Hepatocyte (in vitro differentiated cells): ENCODE measurements at places on chromosomes 3 and 15. TPM values are rescaled to one million over a fixed set of nuclear protein-coding genes. Genes with fewer than 3 reads are reported as not detected.

Gene THSD4
- 7.0 and 8.0 TPM in 2 replicates for total RNA-seq

DNA sequence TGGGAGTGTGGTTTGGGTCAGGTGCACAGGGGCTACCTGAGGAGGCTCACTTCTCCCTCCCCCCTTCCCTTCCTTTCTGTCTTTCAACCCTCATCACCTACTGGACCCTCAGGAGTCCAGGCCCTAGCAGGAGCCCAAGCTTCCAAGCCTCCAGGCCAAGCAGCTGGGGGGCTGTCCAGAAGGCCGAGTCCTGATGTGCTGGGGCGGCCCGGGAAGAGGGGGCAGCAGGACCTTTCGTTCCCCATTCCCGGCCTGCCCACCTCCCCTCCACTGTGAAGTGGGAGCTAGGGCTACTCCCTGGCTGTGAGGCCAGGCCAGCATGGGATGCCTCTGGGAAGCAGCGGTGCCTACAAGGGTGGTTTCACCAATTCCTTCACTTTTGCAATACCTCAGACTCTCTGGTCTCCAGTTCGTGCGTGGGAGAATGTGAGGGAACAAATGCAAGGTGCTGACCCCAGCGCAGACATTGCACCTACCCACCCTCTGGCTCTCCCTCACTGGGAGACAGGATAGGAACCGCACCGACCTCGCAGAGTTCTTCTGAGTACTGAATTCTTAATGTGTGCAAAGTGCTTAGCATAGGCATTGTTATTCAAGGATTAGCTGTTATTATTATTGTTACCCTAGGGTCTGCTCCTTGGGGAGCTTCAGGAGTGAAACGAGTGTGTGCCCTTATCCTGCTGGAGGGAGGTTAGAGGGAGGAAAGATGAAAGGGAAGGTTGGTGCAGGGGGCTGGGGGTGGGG, 2.5 kb downstream of the EPHB3 start:
- no peak for DNase-seq

Gene ZBED2
- total RNA-seq = 0.32 and 0.50 TPM in 2 replicates

DNA sequence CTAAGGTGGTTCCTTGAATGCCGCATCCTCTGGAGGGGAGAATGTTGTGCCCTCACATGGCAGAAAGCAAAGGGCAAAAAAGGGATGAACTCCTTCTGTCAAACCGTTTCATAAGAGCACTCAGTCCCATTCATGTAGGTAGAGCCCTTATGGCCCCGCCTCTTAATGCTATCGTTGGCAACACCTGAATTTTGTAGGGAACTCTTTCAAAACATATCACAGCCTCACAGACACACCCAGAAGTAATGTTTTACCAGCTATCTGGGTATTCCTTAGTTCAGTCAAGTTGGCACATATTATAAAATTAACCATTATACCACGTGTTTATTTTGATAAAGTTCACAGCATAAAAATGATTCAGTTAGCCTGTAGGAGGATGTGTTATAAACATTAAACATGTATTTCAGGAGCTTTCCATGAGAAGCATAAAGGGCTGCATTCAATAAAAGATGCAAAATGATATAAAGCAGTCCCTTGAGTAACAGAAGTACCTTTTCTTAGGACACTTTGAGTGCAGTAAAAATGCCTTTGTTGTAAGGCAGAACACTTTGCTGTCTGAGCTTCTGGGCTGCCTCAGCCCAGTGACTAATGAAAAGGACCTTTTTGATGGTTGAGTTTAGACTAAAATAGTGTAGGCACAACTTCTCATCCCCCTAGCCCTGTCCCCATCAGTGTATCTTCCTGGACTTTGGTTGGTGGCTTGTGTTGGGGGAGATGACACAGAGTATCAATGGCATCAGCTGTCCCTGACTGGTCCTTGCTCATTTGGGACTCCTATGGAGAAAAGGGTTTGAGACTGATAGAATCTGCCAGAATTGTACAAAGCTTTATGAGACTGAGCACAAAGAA, 263.5 kb upstream of the TPRG1 start:
- DNase-seq = no peak

Gene GHRL
- total RNA-seq = 12.4 and 14.0 TPM in 2 replicates

GRCh38 chr15:37885651-37886050, 48.8 kb upstream of the TMCO5A start:
- DNase-seq = no peak

GRCh38 chr3:196124608-196125007, 42.7 kb upstream of the TFRC start:
- DNase-seq = no peak

Gene GOLGA6L7
- not detected in 2 replicates for total RNA-seq

Gene ZNF106
- total RNA-seq = 39.0 and 44.5 TPM in 2 replicates

DNA sequence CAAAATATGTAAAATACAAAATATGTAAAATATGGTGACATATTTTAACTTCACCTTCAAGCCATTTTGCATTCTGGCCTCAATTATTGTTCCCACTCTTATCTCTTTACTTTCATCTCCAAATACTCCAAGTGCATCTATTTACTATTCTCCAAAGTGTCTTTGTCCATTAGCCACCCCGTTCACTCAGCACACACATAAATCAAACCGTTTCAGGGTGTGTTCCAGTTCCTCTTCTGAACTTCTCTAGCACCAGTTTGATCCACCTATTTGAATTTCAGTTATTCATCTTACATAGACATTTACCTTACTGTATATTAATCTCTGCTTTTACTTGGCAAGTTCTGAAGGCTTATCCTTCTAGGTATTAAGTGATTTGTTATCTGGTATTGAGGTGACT, 45.1 kb downstream of the SGO1 start:
- DNase-seq = no peak

Gene TRPM1
- not detected in 2 replicates for total RNA-seq

DNA sequence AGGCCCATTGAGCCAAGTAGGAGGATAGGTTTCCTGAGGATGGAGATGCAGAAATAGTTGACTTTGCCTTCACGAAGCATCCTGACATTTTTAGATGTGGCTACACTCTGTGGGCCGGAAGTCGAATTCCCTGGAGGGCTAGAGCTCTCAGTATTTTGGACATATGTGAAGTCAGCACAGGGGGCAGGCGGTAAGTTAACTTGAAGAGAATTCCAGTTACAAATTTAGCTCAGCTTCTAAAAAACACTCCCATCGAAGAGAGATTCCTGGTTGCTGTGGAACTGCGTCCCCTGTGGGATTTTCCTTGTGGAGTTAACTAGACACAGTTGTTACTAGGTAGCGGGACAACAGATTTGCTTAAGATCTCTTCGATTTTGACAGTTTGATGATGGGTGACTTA, 161.9 kb upstream of the RGMA start:
- DNase-seq = no peak
